ENCODE measurements at places on chromosomes 11 and 22.

DNA sequence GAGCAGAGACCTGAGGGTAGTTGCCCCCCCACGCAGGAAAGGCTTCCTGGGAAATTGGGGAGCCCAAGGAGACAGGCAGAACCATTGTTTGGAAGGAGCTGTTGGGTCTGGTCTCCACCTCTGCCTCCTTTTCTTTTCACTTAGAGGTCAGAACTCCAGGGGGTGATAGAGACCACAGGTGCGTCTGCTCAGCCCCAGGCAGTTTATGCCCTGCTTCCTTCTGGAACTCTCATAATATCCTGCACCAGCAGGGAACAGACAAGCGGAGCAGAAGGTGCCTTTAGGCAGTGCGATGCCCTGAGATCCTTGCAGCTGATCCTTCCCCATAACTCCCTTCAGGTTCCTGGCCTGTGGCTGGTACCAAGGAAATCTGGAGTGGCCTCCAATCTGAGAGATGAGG lies 120.2 kb downstream of the NECTIN1 start:
- DNase-seq, result no peak

- DNase-seq, result no peak
Observed at GRCh38 chr11:128481135-128481534, 106.2 kb downstream of the ETS1 start.

GRCh38 chr11:119019996-119020395 lies 1.4 kb downstream of the TRAPPC4 start:
- no peak for DNase-seq

- DNase-seq, result no peak
Observed at GRCh38 chr11:120945042-120945441, 78.9 kb upstream of the TBCEL start.

GRCh38 chr22:44159221-44159620 lies 21.5 kb upstream of the PARVG start:
- no peak for DNase-seq

DNA sequence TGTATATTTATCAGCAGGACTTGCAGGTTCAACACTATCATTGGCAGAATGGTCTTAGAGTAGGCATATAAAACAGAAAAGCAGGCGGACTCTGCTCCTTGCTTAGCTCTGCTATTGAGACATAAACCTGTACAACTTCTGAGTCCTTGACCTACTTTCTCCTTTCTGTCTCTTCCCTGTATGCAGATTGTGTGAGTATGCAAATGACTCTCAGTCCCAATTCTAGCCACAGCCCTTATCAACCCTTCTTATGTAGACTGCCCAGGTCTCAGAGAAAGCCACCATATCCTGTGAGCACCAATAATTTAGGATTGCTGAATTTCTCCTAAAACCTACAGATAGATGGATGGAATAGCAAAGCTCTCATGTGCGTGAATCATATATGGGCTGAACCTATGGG lies 367.6 kb upstream of the DDI1 start:
- DNase-seq, result no peak

DNA sequence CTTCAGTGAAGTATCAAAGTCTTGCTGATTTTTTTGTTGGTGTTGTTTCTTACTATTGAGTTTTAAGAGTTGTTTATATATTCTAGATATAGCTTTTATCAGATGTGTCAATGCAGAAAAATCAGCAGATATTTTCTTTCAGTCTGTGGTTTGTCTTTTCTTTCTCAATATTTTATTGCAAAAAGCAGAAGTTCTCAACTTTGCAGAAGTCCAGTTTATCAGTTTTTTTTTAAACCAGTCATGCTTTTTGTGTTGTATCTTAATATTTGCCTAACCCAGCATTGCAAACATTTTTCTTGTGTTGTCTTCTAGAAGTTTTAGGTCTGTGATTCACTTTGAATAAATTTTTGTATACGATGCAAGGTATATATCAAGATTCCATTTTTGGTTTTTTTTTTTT lies 7.0 kb downstream of the ASRGL1 start:
- no peak for DNase-seq

DNA sequence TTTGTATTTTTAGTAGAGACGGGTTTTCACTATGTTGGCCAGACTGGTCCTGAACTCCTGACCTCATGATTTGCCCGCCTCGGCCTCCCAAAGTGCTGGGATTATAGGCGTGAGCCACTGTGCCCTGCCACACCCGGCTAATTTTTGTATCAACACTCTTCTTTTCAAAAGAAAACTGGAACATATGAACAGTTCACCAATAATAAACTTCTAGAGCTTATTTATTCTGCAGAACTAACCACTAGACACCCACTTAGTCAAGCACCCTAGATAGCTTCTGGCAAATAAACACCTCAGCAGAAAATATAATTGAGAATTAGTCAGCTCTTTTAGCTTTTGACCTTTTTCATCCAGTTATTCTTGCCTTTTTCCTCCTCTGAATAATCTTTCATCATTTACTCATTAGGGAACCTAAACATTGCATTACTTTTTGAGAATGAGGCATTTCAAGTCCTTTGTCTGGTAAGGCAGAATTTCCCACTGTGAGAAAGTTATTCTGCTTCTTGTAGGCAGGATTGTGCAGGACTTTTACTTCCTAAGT lies 27.3 kb upstream of the TMEM41B start:
- no peak for DNase-seq

GRCh38 chr22:17946662-17947367 lies 77.5 kb downstream of the MICAL3 start:
- DNase-seq, result no peak

Measured in left renal cortex interstitium (tissue), 4 donors.